Large intestine (tissue), 12 donors: ENCODE measurements at places on chromosomes 6 and 20. TPM values are rescaled to one million over a fixed set of nuclear protein-coding genes. Genes with fewer than 3 reads are reported as not detected.

GRCh38 chr6:34531580-34532201, 24.4 kb downstream of the SPDEF start:
- peak; percentile 72 for DNase-seq

DNA sequence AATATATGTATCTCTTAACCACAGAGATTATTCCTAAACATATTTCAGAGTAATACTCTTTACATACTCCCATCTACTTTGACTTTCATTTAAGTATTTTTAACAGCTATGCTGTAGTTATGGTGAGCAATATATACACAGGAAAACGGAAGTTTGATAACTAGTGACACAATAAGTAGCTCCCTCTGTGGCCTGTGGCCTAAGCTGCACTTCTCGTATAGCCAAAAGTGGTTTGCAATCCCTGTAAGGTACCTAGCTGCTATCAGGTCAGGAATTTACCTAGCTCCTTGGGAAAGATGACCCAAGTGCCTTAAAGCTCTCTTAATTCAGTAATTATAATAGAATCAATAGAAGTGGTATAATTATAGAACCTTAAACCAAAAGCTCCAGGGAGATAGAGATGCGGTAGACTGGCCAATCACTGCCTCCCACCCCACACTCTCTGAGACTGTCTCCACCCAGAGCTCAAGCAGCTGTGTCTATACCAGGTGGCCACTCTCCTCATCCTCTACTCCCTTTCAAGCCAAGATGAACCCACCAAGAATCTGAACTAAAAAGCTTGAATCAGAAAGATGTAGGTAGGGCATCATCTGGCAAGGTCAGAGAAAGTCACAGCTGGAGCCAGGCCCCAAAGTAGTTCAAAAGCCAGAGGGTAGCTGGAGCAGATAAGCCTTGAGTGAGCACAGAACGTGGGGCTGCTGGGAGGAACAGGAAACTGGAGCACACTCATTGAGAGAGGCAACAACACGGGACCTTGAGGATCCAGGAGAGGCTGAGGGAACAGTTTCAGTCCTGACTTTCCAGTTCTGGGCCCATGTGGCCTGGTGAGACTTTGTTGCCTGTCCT, 84.9 kb upstream of the ASF1A start:
- no peak for DNase-seq

APOBEC2 gene
- 5.6 TPM for polyA plus RNA-seq

USP49 gene
- polyA plus RNA-seq = 5.3 TPM

CD24 gene
- 135 TPM for polyA plus RNA-seq

DNA sequence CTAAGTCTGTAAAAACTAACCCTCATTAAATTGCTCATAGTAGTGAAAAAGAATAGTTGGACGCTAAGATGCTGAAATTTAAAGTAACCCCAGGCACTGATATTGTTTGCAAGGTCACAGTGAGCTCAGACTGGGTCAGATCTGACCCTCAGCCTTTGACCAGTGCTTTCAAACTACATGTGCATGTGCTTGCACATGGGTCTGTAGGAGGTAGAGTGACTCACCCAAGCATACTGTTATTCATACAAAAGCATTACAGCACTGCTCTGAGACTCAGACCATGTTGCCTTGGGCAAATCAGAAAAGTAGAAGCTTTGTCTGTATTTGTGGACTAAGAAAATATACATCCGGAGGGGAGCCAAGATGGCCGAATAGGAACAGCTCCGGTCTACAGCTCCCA, 326.4 kb upstream of the MARCKS start:
- no peak for DNase-seq

DNA sequence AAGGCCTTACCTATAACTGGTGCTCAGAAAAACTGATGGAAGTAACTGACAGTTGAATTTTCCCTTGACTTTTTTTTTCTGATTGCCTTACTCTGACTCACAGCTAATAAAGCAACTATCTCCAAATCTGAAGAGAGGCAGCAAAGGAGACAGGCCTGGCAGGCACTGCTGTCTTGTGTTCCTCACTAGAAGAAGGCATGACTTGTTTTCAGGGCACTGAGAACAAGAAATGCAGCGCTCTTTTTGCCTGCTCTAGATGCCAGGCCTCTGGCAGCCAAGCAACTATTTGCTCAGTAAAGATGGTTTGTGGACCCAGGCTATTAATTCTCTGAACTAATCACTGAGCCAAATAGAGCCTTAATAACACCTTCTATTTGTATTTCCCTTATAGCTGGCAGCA, 155.1 kb downstream of the PRDM13 start:
- no peak for DNase-seq

DNA sequence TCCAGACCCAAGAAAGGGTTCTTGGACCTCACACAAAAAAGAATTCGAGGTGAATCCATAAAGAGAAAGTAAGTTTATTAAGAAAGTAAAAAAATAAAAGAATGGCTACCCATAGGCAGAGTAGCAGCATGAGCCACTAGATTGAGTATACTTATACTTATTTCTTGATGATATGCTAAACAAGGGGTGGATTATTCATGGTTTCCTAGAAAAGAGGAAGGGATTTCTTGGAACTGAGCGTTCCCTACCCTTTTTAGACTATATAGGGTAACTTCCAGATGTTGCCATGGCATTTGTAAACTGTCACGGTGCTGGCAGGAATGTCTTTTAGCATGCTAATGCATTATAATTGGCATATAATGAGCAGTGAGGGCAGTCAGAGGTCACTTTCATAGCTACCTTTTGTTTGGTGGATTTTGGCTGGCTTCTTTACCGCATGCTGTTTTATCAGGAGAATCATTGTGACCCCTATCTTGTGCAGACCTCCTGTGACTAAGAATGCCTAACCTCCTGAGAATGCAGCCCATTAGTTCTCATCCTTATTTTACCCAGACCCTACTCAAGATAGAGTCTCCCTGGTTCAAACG, 44.3 kb downstream of the TENT5A start:
- no peak for DNase-seq

PCK1 gene
- polyA plus RNA-seq = 13.3 TPM
